CD8-positive, alpha-beta T cell (primary cell): ENCODE measurements at places on chromosomes 3 and 15.

GRCh38 chr3:40992023-40992422 is 207.3 kb upstream of the CTNNB1 start:
- DNase-seq, result no peak

- DNase-seq, result no peak
These were observed 291.8 kb downstream of the NAALADL2 start for GRCh38 chr3:175150812-175151401.

- no peak for DNase-seq
These were observed 3.3 kb downstream of the GTF2A2 start for GRCh38 chr15:59654046-59654445.

- DNase-seq, result no peak
These were observed 51.4 kb downstream of the FEM1B start for GRCh38 chr15:68328964-68329363.

DNA sequence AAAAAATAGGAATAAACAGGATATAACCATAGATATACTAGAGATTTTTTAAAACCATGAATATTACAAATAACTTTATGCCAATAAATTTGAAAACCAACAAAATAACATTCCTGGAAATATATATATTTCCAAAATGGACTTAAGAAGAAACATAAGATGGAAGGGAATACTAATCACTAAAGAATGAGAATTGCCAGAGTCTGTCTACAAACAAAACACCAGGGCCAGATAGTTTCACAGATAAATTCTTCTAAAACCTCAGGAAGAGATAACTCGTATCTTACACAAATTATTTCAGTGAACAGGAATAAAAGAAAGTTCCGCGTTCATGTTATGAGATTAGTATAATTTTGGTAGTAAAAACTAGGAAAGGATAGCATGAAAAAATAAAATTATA is 107.3 kb downstream of the HERC1 start:
- no peak for DNase-seq

DNA sequence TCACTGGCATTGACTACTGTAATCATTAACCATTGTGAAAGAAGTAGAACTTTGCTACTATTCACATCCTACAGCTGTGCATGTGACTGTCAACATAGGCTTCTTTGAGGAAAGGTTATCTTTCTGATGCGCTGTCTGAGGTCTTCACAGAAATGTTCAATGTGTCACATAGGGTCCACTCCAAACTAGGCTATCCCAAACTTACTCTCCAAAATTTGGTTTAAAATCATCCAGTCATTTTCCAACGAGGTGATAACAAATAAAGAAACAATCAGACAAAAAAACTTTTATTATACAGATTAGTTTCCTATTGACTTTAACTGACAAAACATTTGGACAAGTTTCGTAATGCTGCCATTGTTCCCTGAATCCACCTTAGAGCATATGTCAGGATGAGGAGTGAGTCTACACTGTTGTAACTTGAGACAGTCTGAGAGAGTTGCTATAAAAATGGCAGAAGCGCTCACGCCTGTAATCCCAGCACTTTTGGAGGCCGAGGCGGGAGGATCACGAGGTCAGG is 511.6 kb downstream of the PLOD2 start:
- DNase-seq, result no peak

DNA sequence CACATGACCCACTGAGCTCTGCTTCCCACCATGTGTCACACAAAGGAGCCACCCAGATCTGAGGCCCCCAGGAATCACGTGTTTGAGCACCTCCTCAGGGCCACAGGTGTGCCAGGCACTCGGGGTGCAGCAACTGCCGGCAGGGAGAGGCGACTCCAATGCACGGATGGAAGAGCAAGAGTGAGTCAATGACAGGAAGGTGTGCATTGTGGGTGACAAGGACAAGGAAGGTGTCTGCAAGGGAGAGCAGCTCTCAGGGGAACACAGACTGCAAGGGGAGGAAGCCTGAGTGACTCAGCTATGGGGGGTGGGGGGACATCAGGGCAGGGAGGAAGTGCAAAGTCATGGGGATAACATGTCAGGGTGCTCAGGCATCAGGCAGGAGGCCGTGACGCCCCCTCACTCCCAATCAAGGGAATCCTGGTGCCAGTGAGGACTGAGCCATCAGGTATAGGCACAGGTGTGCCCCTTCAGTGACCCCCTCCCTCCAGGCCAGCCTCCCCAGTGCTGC is 67.4 kb downstream of the NUP210 start:
- DNase-seq, result peak; percentile 59

GRCh38 chr3:59320080-59320479 is 270.3 kb upstream of the CFAP20DC start:
- no peak for DNase-seq

DNA sequence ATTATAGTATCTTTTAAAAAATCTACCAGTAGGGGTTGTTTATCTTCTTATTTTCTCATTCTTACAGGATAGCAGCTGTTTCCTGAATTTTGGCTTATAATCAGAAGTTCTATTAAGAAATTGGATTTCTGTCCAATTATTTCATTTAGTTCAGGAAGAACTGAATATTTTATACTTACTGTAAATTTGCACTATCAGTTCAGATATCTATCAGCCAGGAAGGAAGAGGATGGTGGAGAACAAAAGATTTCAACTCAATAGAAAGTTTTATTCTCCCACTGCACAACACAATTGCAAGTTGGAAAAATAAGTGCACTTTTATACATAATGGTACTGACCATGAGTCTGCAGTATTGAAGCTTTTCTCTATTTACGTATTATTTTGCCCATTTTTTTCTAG is 400.9 kb downstream of the PLOD2 start:
- no peak for DNase-seq

DNA sequence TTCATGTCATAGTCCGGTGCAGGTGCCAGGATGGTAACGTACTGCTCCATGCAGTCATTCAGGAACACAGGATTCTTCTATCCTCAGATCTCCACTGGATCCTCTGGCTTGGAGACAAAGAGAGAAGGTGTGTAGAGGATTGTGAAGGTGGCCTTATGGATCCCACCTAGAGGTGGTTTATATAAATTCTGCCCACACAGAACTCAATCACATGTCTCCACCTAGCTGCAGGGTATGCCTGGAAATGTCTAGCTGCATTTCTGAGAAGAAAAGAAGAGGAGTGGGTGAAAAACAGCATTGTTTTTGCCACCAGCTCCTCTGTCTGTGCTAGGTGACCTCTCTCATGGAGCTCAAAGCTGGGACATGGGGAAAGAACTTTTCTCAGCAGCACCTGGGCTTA is 478.7 kb downstream of the PDCD6IP start:
- DNase-seq, result no peak

GRCh38 chr15:70327328-70327855 is 229.7 kb upstream of the TLE3 start:
- no peak for DNase-seq

- no peak for DNase-seq
These were observed 426.1 kb upstream of the THBS1 start for GRCh38 chr15:39154776-39155175.

DNA sequence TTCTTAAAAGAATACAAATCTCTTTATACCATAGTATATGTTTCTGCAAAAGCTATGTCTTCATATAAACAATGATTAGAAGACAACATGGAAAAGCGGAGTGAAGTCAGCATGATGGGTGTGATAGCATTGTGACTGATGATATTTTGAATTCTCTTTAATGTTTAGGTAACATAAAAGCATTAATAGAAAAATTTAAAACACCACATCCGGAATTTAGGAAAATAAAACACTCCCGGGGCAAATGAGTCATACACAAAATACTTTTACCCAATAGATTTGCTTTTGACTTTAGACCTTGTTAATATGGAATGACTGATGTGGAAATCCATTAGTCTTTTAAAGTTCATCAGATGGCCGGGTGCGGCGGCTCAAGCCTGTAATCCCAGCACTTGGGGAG is 134.7 kb downstream of the P3H2 start:
- no peak for DNase-seq

- DNase-seq, result no peak
These were observed at the start of gene MME for GRCh38 chr3:155079746-155080487. TSS of gene MME (plus strand) at chr3:155080319. CDS start at chr3:155084168, 3,849 bp downstream.

- peak; percentile 12 for DNase-seq
These were observed 1.0 kb downstream of the UBE2E1 start for GRCh38 chr3:23806534-23807423.

- no peak for DNase-seq
These were observed 117.5 kb downstream of the APBA2 start for GRCh38 chr15:29003191-29003839.
